ENCODE measurements at places on chromosomes 1 and 21. TPM values are rescaled to one million over a fixed set of nuclear protein-coding genes. Genes with fewer than 3 reads are reported as not detected.
A peak's percentile ranks its signal among the peaks of the same experiment; 100 is the strongest.

GRCh38 chr1:112070677-112071076 is 81.2 kb upstream of the KCND3 start:
- DNase-seq, result no peak
- H3K27ac ChIP-seq, result no peak overlapping the region

GRCh38 chr1:148388260-148389026 is 94.7 kb downstream of the PPIAL4G start:
- no peaks in the 10 kb centered on the region for H3K27me3 ChIP-seq
- no peaks in the 10 kb centered on the region for H3K36me3 ChIP-seq

DNA sequence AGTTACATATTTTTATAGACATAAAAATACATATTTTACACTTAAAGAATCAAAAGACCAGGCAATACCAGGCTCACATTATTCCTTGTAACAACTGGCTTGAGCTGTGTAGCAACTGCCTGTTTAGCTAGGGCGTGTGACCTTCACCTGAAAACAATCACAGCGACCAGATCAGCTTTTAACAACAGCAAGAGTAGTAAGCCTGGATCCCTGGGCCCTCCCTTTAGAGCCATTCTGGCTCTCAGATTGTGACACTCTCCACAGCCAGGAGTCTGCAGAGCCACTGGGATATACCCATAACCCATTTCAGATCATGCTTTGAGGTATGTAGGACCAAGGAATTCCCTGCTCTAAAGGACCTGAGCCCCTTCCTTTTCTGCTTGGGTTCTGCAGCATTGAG is 29.4 kb upstream of the GNG4 start:
- no peak overlapping the region for H3K4me3 ChIP-seq
- no peak overlapping the region for H3K27ac ChIP-seq
- H3K27me3 ChIP-seq, result no peaks in the 10 kb centered on the region
- H3K4me1 ChIP-seq, result peaks cover 4% of the 10 kb centered on the region
- peaks cover 46% of the 10 kb centered on the region for H3K36me3 ChIP-seq
- no peak for DNase-seq

DNA sequence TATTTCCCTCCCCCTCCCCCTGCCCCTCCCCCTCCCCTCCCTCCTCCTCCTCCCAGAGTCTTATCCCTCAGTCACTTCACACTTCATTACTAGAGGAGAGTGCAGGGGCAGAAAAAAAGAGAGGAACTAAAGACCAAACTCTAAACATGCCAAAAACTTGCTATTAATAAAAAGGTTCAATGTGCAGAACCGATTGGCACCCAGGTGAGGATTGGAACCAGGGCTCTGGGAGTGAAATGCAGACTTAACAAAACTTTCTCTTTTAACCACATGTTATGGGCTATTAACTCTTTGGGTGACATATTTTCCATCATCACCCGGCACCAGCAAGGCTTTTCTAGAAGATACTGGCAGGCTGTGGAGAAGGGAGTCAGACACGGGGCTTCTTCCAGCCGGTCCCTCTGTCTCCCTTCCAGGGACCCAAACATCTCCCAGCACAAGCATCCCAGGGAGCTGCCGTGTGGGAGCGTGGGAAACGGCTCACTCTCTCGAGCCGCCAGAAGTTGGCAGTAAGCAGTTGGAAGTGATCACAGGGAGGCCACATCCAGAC is 13.6 kb downstream of the NID1 start:
- H3K4me3 ChIP-seq, result no peak overlapping the region
- no peak for DNase-seq
- H3K36me3 ChIP-seq, result peaks cover 5% of the 10 kb centered on the region
- no peak overlapping the region for H3K27ac ChIP-seq
- H3K27me3 ChIP-seq, result peaks cover 29% of the 10 kb centered on the region

DNA sequence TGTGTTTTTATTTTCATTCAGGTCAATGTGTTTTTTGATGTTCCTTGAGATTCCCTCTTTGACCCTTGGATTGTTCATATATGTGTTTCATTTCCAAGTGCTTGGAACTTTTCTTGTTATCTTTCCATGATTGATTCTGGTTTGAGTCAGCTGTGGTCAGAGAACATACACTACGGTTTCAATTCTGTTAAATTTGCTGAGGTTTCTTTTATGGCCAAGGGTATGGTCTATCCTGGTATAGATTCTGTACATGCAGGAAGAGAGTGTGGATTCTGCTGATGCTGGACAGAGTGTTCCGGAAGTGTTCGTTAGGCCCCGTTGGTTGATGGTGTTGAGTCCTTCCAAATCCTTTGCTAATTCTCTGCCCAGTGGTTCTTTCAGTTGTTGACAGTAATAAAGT is 98.5 kb upstream of the COL6A1 start:
- peaks cover 21% of the 10 kb centered on the region for H3K4me1 ChIP-seq
- H3K4me3 ChIP-seq, result no peak overlapping the region
- H3K27ac ChIP-seq, result no peak overlapping the region

GRCh38 chr21:16308269-16308668 is 578.5 kb downstream of the USP25 start:
- no peak for DNase-seq
- no peak overlapping the region for H3K27ac ChIP-seq
- H3K4me1 ChIP-seq, result no peaks in the 10 kb centered on the region

- peaks cover 15% of the 10 kb centered on the region for H3K4me1 ChIP-seq
- no peak for DNase-seq
- peaks cover 4% of the 10 kb centered on the region for H3K27me3 ChIP-seq
- H3K36me3 ChIP-seq, result no peaks in the 10 kb centered on the region
Measured at GRCh38 chr1:22749919-22750684, 39.5 kb downstream of the EPHB2 start.

DNA sequence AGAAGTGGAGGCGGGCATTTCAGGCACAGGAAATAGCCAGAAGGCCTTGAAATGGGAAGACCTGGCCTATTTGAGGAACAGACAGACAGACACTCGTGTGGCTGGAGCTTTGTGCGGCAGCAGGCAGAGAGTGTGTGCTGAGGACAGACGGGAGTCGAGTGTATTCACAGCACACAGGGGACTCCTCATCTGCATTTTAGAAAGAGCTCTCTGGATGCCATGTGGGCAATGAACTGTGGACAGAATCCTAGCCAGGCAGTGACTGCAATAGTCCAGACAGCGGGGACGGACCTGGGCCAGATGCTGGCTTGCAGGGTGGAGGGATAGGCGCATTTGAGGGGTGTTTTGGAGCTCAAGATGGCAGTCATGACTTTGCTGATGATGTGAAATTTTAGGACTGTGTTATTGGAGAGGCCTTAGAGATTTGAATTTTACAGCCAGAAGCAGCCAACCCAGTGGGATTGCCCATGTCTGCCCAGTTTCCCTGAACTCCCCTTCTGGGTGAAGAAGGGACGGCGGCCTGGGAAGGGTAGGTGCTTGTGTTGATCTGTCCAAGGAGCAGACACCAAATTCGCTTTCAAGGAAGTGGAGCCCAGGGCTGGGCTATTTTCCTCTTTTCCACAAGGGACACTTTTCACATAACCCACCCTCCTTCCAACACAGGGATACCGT is 43.7 kb downstream of the CHAF1B start:
- peaks cover 8% of the 10 kb centered on the region for H3K27me3 ChIP-seq
- no peak for DNase-seq
- H3K4me1 ChIP-seq, result peaks cover 26% of the 10 kb centered on the region
- no peak overlapping the region for H3K4me3 ChIP-seq
- no peak overlapping the region for H3K27ac ChIP-seq

DNA sequence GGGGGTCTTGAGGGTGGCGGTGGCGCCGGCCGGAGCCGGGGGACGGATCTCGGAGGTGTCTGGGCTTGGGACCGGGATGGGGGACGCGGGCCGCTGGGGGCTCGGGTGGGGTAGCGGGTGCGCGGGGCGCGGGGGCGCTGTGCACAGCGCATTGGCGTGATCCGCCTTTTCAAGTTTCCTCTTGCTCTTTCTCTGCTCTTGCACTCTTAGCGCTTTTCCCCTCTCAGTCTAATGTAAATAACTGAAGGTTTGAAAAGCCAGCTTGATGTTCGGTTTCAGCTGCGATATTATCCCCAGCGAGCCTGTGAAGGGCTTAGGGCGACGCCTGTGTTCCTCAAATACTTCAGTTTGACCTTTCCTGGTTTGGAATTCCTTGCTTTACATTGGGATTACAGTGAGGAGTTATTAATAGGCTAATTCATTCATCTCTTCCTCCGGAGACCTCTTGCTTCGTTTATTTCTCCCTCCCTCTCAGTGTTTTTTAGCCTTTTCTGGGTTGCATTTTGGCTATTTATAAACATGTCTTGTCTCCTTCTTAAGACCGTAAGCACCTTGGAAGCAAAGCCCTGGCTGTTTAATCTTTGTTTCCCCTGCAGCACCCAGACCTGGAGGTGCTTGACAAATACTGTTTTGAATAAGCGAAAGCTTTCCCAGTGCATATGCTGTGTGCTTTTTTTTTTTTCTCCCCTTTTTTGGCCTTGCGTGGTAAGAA is 693 bp downstream of the RAB4A start:
- no peaks in the 10 kb centered on the region for H3K27me3 ChIP-seq
- H3K27ac ChIP-seq, result peak overlapping the region; percentile 64
- H3K4me1 ChIP-seq, result peaks cover 24% of the 10 kb centered on the region
- peaks cover 15% of the 10 kb centered on the region for H3K36me3 ChIP-seq

GRCh38 chr1:228210076-228210651 is 2.3 kb downstream of the OBSCN start:
- H3K27me3 ChIP-seq, result no peaks in the 10 kb centered on the region
- no peak overlapping the region for H3K4me3 ChIP-seq
- no peak for DNase-seq
- H3K27ac ChIP-seq, result no peak overlapping the region
- H3K36me3 ChIP-seq, result no peaks in the 10 kb centered on the region

GRCh38 chr1:71294178-71294577 is 213.3 kb upstream of the ZRANB2 start:
- H3K27me3 ChIP-seq, result no peaks in the 10 kb centered on the region
- H3K4me1 ChIP-seq, result no peaks in the 10 kb centered on the region
- DNase-seq, result no peak
- H3K27ac ChIP-seq, result no peak overlapping the region
- H3K36me3 ChIP-seq, result no peaks in the 10 kb centered on the region

DNA sequence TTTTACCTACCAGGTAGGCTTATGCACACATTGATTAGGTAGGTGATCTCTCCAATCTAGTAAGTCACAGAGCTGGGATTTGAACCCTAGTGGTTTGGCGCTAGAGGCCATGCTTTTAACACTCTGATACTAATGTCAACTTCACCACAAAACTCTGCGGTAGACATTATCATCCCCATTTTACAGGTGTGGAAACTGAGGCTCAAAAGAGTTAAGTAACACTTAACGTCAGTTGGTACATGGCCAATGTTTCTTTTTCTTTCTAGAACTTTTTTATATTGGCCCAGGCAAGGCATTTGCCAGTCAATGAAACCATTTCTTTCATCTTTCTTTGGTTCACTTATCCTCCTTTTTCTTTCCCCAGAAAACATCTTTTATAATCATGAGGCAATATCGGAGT is 95.9 kb upstream of the KIF26B start:
- H3K27ac ChIP-seq, result no peak overlapping the region
- H3K36me3 ChIP-seq, result no peaks in the 10 kb centered on the region
- H3K4me3 ChIP-seq, result no peak overlapping the region
- H3K27me3 ChIP-seq, result peaks cover 2% of the 10 kb centered on the region
- H3K4me1 ChIP-seq, result peaks cover 7% of the 10 kb centered on the region

BRDT gene
- not detected for total RNA-seq

CNR2 gene
- total RNA-seq, result 0.14 TPM

NAV1 gene
- total RNA-seq, result 2.8 TPM

CFHR4 gene
- not detected for total RNA-seq

Data from activated CD8-positive, alpha-beta memory T cell treated with anti-CD3 and anti-CD28 coated beads, Interleukin-2, amount 10 ng/mL, durations not matched to agents 7 days and 5 days (primary cell).